ENCODE measurements at places on chromosomes 3 and 15. TPM values are rescaled to one million over a fixed set of nuclear protein-coding genes. Genes with fewer than 3 reads are reported as not detected.
A peak's percentile ranks its signal among the peaks of the same experiment; 100 is the strongest.

DNA sequence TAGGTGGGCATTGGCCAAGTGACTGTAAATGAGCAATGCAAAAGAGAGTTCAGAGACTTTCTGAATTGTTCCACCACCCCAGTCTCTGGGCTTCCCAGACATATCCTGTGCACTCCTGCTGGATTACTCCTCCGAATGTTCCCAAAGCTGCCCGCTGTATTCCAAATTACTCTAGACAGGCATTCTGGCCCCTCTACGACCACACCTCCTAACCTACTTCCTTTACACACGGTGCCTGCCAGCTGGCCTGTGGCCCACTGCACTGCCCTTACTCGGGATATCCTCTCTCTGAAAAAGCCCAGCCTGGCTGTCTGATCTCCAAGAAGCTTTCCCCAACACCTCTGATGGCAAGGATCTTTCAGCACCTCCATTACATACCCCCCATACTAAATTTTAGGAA lies 66.6 kb downstream of the DUT start:
- DNase-seq: no peak

- DNase-seq: peak; percentile 73
Measured at GRCh38 chr15:76976572-76977270, 18.2 kb upstream of the PSTPIP1 start.

DNA sequence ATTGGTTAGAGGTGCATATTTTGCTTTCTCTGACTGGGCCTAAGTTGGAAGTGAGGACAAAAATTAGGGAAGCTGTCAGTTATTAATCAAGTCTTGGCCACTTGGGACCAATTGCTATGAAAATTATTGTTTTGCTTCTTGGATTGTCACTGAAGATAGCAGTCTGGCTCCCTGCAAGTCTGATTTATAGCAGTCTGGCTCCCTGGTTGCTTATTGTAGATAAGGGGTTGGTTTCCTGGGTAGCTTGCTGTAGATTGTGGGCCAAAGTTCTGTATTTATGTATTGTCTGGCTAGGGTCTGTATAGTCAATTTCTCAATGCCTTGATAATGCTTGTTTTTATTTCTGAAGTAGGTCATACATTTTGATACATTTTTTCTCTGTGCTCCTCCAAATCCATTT lies 13.3 kb upstream of the DRD3 start:
- no peak for DNase-seq

DNA sequence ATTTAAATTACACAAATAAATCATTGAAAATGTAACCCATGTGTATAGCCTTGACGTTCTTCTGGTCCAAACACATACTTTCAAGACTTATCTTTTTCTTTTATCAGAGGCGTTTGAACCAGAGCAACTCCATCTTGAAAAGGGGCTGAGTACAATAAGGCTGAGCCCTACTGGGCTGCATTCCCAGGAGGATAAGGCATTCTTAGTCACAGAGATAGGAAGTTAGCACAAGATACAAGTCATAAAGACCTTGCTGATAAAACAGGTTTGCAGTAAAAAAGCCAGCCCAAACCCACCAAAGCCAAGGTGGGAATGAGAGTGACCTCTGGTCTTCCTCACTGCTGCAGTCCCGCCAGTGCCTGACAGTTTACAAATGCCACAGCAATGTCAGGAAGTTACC lies 101.0 kb upstream of the IGSF10 start:
- no peak for DNase-seq

DNA sequence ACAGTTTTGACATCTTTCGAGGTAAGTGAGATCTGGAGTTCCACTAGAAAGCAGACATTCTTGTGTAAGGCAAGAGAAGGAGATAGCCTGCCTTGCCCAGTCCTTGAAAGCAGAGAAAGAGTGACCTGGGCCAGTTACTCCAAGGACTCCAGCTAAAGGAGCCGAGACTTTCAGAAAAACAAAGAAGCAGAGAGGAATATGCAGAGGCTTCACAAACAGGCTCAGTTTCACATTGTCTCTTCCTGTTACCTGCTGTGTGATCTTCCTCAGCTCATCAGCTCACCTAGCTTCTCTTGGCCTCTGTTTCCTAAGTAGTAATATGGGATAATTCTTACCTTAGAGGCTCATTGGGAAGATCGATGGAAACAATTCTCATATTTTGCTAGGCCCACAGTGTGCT lies 81.0 kb downstream of the CDC25A start:
- no peak for DNase-seq

ALDH1A3 gene
- polyA plus RNA-seq: not detected

Data from CD14-positive monocyte (primary cell).